ENCODE measurements at places on chromosomes 5 and 9.

GRCh38 chr9:5511935-5512580 lies 1.7 kb downstream of the PDCD1LG2 start:
- no peak for DNase-seq

- DNase-seq = no peak
Measured at GRCh38 chr5:2187687-2188086, 305.0 kb upstream of the IRX4 start.

DNA sequence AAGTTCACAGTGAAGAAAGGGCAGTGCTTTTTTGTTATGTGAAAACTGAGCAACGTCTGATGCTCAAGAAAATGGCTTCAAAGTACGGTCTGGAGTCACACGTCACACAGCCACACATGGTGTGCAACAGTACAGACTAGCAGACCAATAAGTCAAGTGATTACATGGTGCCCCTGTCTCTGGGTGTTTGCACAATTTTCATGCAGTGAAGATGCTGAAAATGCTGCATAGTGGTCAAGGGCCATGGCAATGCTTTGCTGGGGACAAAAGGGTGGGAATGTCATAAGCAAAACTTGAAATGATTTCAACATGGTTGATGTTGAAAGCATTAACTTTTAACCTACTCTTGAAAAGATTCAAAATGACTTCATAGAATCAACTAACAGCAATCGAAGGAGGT lies 231.2 kb downstream of the EBF1 start:
- no peak for DNase-seq

- DNase-seq = no peak
Measured at GRCh38 chr9:29039258-29039657, 1466.0 kb upstream of the C9orf72 start.

- no peak for DNase-seq
Measured at GRCh38 chr5:107666051-107666655, 4.6 kb downstream of the EFNA5 start.

DNA sequence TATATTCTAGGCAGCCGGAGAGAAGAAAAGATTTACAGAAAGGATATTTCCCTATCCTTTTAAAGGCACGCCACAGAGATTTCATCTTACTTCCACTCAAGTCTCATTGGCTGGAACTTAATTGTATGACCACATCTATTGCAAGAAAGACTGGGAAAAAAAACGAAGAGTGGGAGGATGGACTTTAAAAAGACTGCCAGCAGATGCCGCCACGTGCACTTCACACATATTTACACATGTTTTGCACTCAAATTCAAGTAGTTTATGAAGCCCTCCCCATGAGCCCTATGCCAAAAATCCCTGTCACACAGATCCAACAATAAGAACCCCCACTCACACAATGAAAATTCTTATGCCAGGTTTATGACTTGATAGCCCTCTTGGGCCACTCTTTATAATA lies 138.5 kb upstream of the TYRP1 start:
- no peak for DNase-seq

- DNase-seq = no peak
Measured at GRCh38 chr9:102506406-102506805, 488.7 kb upstream of the CYLC2 start.

DNA sequence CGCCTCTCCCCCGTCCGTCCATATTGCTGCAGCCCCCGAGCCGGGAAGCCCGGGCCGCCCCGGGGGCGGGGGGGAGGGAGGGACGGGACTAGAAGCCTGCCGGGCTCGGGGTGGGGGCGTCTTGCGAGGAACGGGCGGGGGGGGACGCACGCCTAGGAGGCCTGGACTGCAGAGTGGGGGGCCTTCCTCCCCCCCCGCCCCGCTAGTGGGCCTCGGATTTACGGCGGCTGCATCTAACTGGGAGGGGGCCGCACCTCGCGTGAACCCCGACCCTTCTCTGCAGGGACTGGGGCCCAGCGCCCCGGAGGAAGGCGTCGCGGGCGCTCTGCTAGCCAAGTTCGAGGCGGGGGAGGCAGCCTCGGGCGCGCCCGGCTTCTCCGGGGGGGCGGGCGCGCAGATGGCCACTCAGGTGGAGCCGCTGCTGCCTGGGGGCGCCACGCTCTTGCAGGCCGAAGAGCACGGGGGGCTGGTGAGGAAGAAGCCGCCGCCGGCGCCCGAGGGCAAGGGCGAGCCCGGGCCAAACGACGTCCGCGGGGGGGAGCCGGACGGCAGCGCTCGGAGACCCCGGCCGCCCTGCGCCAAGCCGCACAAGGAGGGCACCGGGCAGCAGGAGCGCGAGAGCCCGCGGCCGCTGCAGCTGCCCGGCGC lies at the start of gene LARP1:
LARP1 (plus strand) TSS at position 17 of the 648 bp plus-strand sequence; CDS start at position 398, 381 bp downstream.
- DNase-seq = no peak

- no peak for DNase-seq
Measured at GRCh38 chr9:33677961-33678360, 117.4 kb upstream of the PRSS3 start.

DNA sequence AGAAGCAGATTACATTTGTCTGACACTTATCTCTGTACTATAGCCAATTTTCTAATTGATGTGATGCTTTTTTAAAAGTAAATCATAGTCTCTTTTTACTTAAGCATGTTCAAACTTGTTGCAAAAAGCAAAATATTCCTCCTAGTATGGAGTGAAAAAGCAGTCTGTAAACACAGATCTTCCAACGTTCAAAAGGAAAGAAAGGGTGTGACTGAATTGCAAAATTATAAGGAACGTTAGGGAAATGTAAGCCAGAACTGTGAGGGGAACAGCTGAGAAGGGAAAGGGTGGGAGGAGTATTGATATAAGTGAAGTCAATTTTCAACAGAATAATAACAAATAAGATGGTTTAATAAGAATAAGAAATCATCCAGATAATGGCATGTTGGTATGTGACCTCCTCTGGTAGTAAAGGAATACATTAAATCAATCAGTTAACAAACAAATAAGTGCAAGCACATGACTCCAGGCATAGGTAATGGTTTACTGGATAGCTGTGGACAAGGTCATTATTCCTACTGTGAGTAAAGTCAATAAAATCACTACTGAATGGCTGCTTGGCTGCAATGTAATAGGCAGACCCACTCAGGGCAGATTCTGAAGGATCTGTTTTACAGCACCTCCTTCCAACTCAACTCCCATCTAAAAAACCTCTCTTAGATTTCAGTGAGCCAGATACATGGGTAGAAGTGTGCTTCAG lies 239.1 kb upstream of the NMUR2 start:
- no peak for DNase-seq

GRCh38 chr9:81387360-81388106 lies 301.8 kb downstream of the TLE1 start:
- no peak for DNase-seq

GRCh38 chr9:78860801-78861475 lies 564.0 kb downstream of the PSAT1 start:
- no peak for DNase-seq

GRCh38 chr5:157148734-157149615 lies 6.3 kb upstream of the MED7 start:
- DNase-seq = no peak

- DNase-seq = no peak
Measured at GRCh38 chr9:133759146-133759900, 21.2 kb upstream of the SARDH start.

GRCh38 chr5:177496727-177497291 lies 595 bp downstream of the PDLIM7 start:
- DNase-seq = no peak

DNA sequence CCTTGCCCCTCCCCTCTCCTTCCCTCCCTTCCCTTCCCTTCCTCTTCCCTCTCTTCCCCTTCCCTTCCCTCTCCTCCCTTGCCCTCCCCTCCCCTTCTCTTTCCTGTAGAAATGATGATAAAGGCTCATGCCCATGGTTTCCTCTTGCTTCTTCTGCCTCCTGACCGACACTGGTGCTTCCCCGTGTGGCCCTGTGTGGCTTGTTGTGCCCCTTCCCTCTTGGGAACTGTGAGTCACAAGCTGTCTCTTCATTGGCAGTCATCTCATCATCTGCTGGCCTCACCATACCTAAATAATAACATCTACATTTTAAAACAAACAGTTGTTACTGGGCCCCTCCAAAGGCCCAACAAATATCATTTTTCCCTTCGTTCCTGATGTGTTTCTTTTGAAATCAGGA lies 11.7 kb upstream of the CARNMT1 start:
- no peak for DNase-seq

GRCh38 chr9:134547161-134548100 lies 94.2 kb upstream of the COL5A1 start:
- no peak for DNase-seq

DNA sequence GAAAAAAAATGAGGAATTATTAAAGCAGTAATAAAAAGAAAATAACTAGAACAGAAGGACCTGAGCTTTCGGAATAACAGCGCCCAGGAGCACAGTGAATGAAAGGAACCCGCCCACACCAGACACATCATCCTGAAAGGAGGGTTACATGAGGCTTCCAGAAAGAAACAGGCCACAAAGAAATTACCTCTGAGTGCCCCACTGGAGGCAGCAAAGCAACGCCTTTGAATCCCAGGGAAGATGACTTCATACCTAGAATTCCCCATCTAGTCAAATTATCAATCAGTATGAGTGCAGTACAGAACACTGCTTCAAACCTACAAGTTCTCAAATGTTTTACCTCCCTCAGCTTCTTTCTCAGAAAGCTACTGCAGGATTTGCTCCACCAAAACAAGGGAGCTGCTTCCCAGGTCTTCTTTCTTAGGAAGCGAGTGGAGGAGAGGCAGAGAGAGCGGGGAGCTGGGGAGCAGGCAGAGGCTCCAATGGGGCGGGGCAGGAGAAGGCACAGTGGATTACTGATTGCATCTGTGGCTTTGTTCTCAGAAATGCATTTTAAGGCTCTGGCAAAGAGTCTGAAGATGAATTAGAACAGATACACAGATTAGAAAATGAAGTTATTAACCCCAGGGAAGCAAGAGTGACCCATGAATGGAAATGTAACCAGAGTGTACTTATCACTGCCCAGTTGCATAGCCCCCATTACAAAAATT lies 87.1 kb downstream of the SEMA4D start:
- DNase-seq = no peak

DNA sequence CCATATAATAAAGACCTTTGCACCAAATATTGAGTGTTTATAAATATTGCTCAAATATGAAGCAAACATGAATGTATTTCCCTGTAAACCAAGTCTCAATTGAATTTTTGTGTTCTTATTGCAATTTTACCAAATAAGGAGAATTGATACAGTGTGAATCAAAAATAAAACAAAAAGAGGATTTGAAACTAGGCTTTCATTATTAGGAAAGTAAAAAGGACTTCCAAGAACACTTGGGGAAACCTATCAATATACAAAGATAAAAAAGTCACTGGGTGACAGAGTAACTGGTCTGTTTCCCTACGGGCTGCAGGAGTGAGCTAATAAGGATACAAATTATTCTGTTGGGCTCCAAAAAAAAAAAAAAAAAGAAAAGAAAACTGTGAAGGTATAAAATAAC lies 44.8 kb upstream of the SNX2 start:
- DNase-seq = no peak

DNA sequence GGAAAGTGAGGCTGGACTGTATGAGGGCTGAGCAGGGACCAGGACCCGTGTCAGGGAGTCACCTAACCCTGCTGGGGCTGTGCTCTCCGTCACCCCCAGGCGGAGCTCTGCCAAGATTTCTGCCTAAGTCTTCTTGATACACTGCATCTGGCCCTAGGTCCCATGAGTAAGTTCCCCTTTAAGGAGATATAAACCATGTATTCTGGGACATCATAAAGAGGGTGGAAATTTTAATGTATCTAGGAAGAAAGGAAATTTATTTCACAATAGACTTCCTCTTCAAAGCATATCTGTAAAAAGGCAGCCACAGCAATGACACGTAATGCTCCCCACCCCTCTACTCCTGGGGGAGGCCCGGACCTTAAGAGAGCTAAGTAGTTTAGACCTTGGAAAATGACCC lies 183.4 kb downstream of the FBXL7 start:
- DNase-seq = no peak

- DNase-seq = no peak
Measured at GRCh38 chr9:18743971-18744370, 270.0 kb downstream of the ADAMTSL1 start.

DNA sequence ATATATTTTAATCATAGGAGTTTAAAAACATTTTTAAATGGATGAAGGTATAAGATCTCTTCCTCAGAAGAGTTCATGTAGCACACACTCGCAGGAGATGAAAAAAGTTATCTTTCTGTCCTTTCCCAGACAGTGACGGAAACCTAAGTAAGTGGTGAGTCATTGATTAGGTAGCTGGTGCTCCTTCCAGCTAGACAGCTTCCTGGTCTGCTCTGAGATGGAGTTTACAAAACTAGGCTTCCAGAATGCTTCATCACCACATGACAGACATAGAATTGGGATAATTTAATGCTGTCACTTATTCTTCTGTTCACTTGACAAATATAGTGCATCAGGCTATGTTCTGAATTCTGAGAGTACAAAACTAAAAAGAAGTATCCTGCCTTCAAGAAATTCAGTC lies 2393.0 kb upstream of the C9orf72 start:
- DNase-seq = no peak

GRCh38 chr5:3300726-3301125 lies 294.9 kb upstream of the IRX1 start:
- DNase-seq = no peak

- DNase-seq = no peak
Measured at GRCh38 chr5:155884041-155884440, 442.9 kb upstream of the SGCD start.

DNA sequence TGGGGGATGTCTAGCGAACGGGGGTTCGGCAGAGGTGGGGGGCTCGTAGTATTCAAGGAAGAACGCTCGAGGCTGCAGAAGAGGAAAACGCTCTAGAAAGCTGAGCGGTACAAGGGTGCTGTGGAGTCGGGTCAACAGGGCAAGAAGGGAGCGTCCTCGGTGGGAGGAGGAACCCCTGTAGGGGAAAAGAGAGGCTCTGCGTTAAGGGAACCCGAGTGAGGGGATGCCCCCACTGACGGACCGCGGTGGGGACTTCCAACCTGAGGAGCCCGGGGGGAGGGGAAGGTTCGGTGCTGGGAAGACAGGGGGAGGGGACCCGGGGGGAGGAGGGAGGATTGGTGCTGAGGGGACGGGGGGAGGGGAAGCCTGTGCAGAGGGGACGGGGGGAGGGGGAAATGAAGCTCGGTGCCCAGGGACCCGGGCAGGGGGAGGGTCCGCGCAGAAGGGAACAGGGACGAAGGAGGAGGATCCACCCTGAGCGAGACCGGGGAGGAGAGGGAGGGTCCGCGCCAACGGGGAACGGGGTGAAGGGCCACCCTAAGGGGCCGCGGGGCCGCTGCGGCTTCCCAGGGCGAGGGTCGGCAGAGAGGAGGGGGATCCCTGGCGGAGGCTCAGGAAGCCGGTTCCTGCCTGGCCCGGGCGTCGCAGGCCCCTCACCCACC lies 621 bp downstream of the NR6A1 start:
- no peak for DNase-seq

DNA sequence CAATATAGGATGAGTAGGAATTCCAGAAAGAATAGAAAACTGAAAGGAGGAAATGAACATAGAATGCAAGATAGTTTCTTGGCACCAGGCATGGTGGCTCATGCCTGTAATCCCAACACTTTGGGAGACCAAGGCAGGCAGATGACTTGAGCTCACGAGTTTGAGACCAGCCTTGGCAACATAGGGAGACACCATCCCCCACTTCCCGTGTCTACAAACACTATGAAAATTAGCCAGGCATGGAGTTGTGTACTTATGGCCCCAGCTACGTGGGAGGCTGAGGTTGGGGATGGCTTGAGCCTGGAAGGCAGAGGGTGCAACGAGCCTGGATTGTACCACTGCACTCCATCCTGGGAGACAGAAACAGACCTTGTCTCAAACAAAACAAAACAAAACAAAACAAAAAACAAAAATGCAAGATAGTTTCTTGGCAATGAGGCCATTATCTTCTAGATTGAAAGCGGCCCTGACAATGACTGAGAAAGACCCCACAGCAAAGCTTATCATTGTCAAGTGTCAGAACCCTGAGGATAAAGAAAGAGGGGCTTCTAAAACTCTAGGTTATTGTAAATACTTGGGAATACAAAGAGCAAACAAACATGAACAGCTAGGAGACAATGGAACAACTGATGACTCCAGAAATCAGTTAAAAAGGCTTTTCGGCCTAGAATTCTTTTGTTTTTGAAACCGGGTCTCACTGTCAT lies 9.2 kb downstream of the SQSTM1 start:
- DNase-seq = no peak

Data from posterior cingulate gyrus (tissue), 11 donors.